Left renal pelvis (tissue), 4 donors: ENCODE measurements at places on chromosomes 7 and 10. TPM values are rescaled to one million over a fixed set of nuclear protein-coding genes. Genes with fewer than 3 reads are reported as not detected.

GRCh38 chr7:28591725-28592349 lies 179.5 kb downstream of the CREB5 start:
- DNase-seq: no peak

GRCh38 chr10:101214446-101215396 lies 14.5 kb downstream of the LBX1 start:
- no peak for DNase-seq

DNA sequence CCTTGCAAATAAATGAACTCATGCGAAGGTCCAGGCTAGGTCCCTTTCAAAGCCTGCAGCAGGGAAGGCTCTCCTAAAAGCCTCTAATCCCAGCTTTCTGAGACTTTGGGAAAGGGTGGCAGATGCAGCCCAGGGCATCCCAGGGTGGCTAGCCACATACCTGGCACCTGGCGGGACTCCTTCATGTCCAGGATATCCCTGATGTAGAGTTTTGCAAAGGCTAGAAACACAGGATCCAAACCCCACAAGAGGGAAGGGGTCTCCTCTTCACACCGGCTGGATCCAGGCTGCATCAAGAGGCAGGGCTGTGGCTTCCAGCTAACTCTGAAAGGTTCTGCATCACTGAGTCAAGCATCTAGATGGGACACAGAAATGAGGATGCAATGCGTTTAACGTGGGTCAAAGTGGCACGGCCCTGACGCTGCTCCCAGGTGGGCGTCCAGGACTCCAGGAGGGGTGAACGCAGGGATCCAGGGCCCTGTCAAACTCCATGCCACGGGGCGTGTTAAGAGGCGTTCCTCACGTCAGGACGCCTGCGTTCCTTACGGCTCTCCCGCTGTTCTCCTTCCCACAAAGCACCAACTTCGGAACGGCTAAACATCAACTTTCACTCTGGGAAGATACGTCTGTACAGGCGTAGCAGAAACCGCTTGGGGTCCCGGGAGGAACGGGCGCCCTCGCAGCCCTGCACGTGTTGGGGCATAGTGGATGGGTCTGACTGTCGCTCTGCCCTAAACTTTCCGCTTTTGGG lies 507 bp downstream of the STN1 start:
- DNase-seq: no peak

DNA sequence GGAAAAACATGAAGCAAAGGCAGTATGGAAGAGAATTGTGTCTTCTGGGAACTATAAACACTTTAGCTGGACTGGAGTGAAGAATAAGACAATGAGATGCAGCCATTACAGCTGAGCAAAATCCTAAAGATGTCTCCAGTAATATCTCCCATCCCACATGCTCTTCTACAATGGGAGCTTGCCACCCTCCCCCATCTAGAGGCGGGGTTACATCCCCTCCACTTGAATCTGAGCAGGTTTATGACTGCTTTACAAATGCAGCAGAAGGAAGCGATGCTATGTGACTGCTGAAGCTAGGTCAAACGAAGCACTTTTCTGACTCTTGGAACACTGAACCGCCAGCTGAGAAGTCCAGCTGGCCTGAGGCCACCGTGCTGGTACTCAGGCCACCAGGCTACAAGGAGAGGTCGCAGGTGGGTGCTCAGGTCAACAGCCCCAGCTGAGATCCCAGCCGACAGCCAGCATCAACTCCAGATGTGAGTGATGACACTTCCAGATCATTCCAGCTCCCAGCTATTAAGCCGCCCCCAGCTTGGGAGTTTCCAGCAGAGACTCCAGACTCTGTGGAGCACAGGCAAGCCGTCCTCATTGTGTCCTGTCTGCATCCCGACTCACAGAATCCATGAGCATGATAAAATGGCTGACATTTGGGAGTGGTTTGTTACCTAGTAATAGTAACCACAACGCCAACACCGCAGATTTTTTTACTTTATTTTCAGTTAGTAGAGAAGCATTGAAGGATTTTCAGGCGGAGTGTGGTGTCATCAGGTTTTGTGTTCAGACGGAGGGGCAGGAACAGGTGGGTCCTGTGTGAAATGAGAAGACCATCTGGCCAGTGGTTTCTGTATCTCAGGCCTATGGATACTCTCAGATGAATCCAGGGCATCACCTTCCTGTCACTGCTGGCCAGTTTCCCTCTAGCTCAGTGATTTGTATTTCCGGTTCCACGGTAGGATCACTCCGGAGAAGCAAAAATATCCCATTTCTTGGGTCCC lies 89.3 kb downstream of the NPY start:
- DNase-seq: no peak

Gene POLR2J2
- polyA plus RNA-seq: 0.94 TPM
